Activated CD8-positive, alpha-beta T cell treated with anti-CD3 and anti-CD28 coated beads for 36 hours (primary cell): ENCODE measurements at places on chromosomes 6 and 20. TPM values are rescaled to one million over a fixed set of nuclear protein-coding genes. Genes with fewer than 3 reads are reported as not detected.
A peak's percentile ranks its signal among the peaks of the same experiment; 100 is the strongest.

BHLHE23 gene
- total RNA-seq = not detected

C2 gene
- 1.4 TPM for total RNA-seq

OOEP gene
- total RNA-seq = not detected

TSPO2 gene
- not detected for total RNA-seq

MLN gene
- not detected for total RNA-seq

NNAT gene
- total RNA-seq = 0.47 TPM

CDK19 gene
- 11.8 TPM for total RNA-seq

TPX2 gene
- 113 TPM for total RNA-seq

SEL1L2 gene
- not detected for total RNA-seq

DNA sequence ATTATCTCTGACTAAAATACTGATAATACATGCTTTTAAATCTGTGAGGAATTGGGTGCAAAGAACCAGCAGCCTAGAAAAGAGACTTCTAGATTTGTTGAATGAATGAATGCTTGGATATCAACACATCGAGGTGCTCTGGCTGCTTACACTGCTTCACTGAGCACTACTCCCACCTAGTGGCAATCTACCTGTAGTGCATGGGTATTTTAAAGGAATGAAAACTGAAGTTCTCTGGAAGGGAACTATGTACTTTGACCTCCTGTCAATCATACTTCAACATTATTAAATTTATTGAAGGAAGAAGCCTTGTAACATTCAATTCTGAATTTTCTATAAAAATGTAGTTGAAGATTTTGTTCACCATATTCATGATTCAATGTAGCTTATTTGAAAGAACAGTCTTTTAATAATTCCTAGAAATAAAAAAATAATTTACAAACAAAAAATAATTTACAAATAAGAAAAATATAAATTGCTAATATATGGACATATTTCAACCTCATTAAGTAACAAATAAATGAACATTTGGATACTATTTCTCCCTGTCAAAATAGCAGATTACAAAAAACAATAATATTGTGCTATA, 111.2 kb upstream of the MMS22L start:
- H3K27ac ChIP-seq = no peak overlapping the region
- peak; percentile 60 for DNase-seq
- H3K4me3 ChIP-seq = no peak overlapping the region

GRCh38 chr20:50519036-50519762, 9.0 kb downstream of the PTPN1 start:
- H3K27ac ChIP-seq = peak overlapping the region; percentile 98
- H3K4me3 ChIP-seq = peak overlapping the region; percentile 78
- peaks cover 57% of the 10 kb centered on the region for H3K36me3 ChIP-seq
- peaks cover 92% of the 10 kb centered on the region for H3K4me1 ChIP-seq

DNA sequence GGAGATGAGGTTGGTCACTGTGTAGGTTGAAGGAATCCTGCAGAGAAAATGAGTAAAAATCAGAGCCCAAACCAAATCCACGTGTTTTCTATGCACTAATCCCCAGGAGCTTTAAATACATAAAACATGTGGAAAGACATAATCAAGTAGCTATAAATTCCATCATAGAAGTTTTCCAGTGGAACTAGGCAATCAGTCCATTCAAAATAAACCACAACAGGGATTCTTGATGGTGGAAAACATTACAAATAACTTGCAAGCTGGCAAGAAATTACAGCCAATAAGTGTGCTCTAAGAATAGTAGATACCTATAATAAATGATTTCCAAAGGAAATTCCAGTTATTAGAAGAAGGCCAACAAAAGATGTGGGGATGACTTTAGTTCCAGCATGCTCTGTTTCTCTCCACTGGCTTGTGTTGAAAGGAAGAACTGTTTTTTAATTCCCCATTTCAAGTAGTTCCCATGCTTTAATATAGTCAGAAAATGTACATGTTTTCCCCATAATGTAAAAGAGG, 49.8 kb upstream of the ADGRG6 start:
- H3K36me3 ChIP-seq = no peaks in the 10 kb centered on the region
- DNase-seq = no peak
- H3K27ac ChIP-seq = no peak overlapping the region

GRCh38 chr20:23651117-23651516, 13.4 kb upstream of the CST3 start:
- H3K4me3 ChIP-seq = no peak overlapping the region
- no peak overlapping the region for H3K27ac ChIP-seq
- no peak for DNase-seq
- no peaks in the 10 kb centered on the region for H3K4me1 ChIP-seq
- H3K36me3 ChIP-seq = no peaks in the 10 kb centered on the region

GRCh38 chr6:131053546-131054240, 9.4 kb downstream of the EPB41L2 start:
- H3K27me3 ChIP-seq = peaks cover 3% of the 10 kb centered on the region
- no peak for DNase-seq
- H3K27ac ChIP-seq = no peak overlapping the region
- no peak overlapping the region for H3K4me3 ChIP-seq

DNA sequence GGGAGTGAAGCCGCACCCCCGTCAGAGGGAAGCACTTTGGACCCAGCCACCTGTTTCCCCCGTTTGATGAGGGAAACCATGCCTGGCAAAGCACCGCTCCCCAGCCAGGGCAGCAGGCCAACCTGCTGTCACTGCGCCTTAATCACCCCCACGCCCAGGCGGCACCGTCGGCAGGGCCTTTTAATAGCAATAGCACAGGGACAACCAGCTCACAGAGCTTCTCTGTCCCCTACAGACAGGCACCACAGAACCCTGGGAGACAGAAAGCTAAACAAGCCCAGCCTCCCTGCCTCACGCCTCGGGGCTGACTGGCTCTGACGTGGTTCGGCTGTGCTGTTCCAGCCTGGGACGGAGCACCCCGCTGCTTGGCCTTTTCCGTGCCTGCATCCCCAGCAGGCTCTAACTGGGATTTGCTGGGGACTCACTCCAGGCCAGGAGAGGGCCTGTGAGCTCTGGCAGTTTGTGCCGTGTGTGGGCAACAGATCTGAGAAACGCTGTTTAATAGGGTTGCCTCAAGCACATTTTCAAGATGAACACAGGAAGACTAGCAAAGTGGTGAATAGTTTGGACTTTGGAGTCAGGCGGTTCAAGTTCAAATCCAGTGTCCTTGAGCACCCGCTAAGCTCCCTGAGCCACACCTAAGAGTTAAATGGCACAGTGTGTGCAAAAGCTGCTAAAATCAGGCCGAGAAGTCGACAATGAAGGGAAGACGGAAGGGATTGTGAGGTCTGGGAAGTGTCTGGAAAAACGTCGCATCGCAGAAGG, 223.8 kb downstream of the NRN1 start:
- no peak overlapping the region for H3K4me3 ChIP-seq
- no peaks in the 10 kb centered on the region for H3K27me3 ChIP-seq
- no peaks in the 10 kb centered on the region for H3K36me3 ChIP-seq
- DNase-seq = no peak
- peaks cover 17% of the 10 kb centered on the region for H3K4me1 ChIP-seq

- no peak overlapping the region for H3K4me3 ChIP-seq
- peaks cover 1% of the 10 kb centered on the region for H3K27me3 ChIP-seq
- no peak overlapping the region for H3K27ac ChIP-seq
- DNase-seq = no peak
Observed at GRCh38 chr20:17377231-17377630, 150.4 kb downstream of the PCSK2 start.

- no peak overlapping the region for H3K4me3 ChIP-seq
- DNase-seq = no peak
- H3K27ac ChIP-seq = peak overlapping the region; percentile 9
- H3K27me3 ChIP-seq = peaks cover 13% of the 10 kb centered on the region
Observed at GRCh38 chr20:54350415-54350814, 125.0 kb upstream of the DOK5 start.

GRCh38 chr6:47481806-47482205, 4.2 kb downstream of the CD2AP start:
- H3K36me3 ChIP-seq = peaks cover 3% of the 10 kb centered on the region
- H3K4me3 ChIP-seq = no peak overlapping the region
- peaks cover 62% of the 10 kb centered on the region for H3K4me1 ChIP-seq
- no peak for DNase-seq
- no peak overlapping the region for H3K27ac ChIP-seq

- H3K36me3 ChIP-seq = no peaks in the 10 kb centered on the region
- H3K4me1 ChIP-seq = peaks cover 51% of the 10 kb centered on the region
- H3K27ac ChIP-seq = no peak overlapping the region
- DNase-seq = peak; percentile 67
Observed at GRCh38 chr6:75204217-75204958, 1.5 kb downstream of the COL12A1 start.

- DNase-seq = no peak
- peaks cover 2% of the 10 kb centered on the region for H3K36me3 ChIP-seq
- H3K4me3 ChIP-seq = no peak overlapping the region
- H3K27ac ChIP-seq = no peak overlapping the region
- H3K4me1 ChIP-seq = peaks cover 2% of the 10 kb centered on the region
Observed at GRCh38 chr6:144757299-144757698, 472.2 kb downstream of the UTRN start.

DNA sequence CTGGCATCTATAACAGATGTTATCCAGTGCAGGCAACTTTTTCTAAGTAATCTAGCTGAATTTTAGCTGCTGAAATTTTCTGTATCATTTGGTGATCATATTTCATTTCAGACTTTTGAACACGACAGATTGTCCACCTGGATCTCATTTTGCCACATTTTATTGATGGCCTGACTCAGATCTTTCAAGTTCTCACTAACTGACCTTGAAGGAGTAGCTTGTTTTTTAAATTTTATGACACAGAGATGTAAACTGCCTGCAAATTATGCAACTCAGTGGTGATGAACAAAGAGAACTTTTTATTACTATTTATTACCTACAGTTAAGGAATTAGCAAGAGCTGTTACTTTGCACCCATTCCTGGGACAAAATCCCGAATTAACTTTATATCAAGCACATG, 366.4 kb downstream of the PAX1 start:
- no peak for DNase-seq
- no peaks in the 10 kb centered on the region for H3K4me1 ChIP-seq
- H3K27ac ChIP-seq = no peak overlapping the region
- no peak overlapping the region for H3K4me3 ChIP-seq

DNA sequence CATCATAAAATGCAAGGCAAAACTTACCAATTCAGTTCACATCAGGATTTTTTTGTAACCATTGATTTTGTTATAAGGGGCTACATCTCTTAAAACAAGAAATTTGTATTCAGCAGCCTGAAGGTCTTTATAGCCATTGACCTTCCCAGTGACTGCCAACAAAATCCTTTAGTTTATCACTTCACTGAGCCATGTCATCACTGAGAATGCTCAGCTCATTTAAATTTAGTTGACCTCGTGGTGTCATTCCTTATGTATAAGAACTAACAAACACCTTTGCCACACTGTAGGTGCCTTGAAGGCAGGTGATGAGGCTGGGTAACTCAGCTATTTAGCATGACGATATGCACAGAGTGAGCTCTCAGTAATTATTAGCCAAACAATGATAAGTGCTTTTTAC, 77.7 kb downstream of the GRM1 start:
- peaks cover 3% of the 10 kb centered on the region for H3K27me3 ChIP-seq
- H3K4me1 ChIP-seq = no peaks in the 10 kb centered on the region
- no peaks in the 10 kb centered on the region for H3K36me3 ChIP-seq
- no peak for DNase-seq
- no peak overlapping the region for H3K27ac ChIP-seq

DNA sequence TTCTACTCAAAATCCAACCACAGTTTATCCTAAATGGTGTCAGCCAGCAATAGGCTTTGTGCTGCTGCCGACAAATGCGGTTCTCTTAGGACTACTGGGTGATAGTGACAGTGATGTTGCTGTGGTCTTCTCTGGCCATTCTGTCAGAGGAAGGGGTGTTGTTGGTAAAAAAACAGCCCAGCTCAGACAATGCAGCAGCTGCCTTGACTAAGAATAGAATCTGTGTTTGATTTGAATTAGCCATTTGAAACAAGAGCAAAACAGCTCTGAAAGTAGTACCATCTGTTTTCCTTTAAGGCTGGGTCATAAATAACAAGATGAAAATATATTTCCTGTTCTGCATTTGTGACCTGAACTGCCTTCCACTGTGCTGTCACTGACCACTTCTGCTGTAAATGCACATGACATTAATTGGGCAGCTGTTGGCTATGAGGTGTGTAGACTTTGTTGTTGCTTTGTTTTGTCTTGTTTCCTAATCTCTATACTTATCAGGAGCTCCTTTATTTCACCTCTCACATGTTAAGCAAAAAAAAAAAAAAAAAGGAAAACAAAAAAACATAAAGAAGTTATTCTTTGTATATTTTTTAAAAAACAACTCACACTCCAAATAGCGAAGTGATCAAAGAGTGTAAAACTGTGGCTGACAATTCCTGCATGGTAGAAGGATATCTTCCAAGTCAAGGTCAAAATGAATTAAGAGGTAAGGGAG, 497.8 kb upstream of the ARID1B start:
- no peak overlapping the region for H3K27ac ChIP-seq
- H3K27me3 ChIP-seq = peaks cover 3% of the 10 kb centered on the region
- no peak for DNase-seq
- H3K4me3 ChIP-seq = no peak overlapping the region
- H3K4me1 ChIP-seq = peaks cover 3% of the 10 kb centered on the region

DNA sequence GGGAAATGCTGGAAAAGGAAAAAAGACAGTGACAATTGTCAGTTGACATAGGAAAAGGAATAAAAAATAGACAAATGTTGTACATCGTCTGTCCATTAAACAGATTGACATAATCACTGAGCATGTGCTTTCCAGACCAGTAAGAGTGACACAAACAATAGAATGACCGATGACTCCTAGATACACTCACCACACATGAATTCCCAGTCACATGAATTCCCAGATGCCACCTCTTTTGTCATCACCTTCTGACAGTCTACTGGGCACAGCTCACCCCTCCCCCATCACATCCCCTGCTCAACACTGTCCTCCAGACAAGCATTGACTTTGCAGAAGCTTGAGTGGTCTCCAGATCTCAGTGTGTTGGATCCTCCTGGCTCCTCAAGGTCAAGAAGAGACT, 25.9 kb downstream of the POM121L2 start:
- peaks cover 17% of the 10 kb centered on the region for H3K36me3 ChIP-seq
- no peak overlapping the region for H3K27ac ChIP-seq
- no peak overlapping the region for H3K4me3 ChIP-seq

DNA sequence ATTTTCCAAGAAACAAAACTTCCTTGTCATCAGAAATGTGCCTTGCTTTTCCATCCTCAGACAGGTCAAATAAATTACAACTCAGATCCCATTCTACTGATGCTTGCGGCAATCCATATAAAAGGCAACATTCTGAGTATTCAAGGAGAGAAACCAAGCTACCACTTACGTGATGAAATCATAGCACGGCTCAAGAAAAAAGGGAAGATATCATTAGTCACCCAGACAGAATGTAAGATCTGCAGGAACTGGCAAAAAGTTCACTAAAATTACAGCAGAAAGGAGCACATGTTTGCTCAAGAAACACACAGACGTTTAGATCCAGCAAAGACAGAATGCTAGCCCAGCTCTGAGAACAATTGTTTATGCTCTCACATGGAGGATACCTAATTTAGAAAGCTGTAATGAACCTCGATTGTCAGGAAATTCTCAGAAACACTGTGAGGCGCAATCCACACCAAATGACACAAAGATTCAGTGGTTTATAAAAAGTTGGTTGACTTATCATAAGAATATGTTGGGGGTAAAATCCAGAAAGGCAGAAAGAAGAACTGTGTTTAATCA, 304.2 kb downstream of the ADGRG6 start:
- no peak for DNase-seq
- no peaks in the 10 kb centered on the region for H3K36me3 ChIP-seq
- peaks cover 10% of the 10 kb centered on the region for H3K4me1 ChIP-seq
- H3K4me3 ChIP-seq = no peak overlapping the region
